Fibroblast of skin of right biceps (primary cell): ENCODE measurements at places on chromosomes 2 and 18.

- DNase-seq: no peak
Measured at GRCh38 chr18:65415098-65415497, 335.7 kb upstream of the CDH7 start.

- DNase-seq: peak; percentile 78
Measured at GRCh38 chr2:201235860-201236811, 24.2 kb upstream of the CASP8 start.

DNA sequence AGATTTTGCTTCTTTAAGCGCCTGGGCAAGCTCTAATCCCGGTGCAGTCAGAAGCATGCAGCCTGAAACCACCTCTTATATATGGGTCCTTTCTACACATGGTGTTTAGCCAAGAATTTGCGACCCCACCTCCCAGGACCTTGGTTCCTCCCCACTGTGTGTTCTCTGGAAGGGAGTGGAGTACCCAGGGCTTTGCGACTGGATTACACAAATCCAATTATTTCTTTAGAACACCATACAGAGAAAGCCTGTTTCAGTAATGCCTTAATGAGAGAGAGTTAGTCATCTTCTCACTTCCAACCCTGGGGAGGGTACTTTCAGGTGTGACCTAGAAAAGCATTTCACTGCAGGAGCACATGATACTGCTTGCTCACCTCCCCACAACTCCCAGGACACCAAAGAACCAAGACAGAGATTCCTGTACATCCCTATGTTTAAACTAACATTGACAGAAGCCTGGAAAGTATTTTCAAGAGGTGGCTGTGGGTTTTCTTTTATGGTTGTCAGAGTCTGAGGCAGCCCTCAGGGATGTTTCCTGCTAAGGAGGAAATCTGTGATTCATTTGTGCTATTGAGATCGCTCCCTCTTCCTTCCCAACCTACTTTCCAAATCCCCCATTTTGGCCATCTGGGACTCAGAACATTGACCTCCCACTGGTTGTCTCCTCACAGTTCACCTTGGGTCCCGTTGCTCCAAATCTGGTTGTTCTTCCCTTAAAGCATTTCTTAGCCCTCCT lies at the start of gene CAPN14:
TSS of gene CAPN14 (minus strand) at position 51 of the 736 bp plus-strand sequence. CDS start 12,068 bp downstream, outside the sequence.
- DNase-seq: no peak

DNA sequence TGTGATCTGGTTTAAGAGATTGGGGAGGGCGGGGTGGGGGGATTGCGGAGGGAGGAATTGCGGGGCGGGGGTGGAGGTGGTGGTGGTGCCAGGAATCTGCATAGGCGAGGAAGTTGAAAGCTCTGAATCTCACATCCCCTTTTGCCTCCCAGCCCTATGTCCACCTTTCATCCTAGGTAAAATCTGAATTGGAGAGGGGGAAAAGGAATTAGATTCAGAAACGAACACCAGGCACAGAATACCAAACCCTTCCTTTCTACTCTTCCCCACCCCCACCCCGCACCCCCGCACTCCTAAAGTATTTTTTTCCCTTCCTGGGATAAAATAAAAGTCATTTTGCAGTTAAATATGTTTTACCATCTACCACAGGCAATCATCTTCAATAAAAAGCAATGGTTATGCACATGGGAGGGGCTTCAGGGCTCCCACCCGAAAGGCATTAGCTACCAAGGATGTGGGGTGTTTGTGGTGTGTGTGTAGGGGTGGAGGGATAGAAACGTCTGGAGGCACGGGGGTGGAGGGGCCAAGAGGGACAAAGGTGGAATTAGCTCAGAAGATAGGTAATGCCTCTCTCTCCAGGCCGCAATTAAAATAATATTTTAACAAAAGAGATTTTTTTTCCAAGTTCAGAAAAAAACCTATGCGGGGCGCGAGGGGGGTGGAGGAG lies 1.8 kb downstream of the IGFBP5 start:
- no peak for DNase-seq

DNA sequence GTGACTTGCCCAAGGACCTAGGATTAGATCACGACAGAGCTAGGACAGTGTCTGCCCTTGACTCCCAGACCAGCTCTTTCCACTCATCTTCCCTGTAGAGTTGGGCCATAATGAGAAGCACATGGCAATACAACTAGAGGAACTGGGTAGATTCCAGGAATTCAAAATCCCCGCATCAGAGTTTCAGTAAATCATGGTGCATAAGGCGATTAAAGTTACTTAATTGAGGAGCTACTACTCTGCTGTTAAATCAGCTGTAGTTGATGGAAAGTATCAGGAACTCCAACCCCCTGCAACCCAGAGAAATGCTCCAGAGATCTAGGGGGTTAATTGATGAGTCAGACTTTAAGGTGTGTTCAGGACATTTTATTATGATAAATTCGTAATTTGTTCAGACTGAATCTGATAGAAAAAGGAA lies 5.7 kb downstream of the ANTXR1 start:
- DNase-seq: peak; percentile 59

DNA sequence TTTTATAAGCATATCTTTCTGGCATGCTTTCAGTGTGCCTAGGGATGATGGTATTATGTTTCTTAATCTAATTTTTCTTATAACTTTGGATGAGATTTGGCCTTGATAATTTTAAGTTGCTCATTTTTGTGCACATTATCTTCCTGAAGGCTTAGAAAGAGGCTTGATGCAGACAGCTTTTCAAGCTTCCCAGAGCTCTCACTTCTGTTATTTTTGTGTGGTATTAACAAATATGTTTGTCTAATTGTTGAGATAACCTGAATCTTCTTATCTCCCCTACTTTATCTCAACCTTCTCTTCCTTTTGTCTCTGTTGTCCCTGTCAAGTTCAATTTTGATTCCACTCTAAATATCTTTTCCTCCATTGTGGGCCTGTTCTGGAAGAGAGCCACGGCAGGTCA lies 113.2 kb upstream of the LRRTM1 start:
- DNase-seq: no peak

- DNase-seq: no peak
Measured at GRCh38 chr18:35084494-35085449, 43.6 kb downstream of the MAPRE2 start.

DNA sequence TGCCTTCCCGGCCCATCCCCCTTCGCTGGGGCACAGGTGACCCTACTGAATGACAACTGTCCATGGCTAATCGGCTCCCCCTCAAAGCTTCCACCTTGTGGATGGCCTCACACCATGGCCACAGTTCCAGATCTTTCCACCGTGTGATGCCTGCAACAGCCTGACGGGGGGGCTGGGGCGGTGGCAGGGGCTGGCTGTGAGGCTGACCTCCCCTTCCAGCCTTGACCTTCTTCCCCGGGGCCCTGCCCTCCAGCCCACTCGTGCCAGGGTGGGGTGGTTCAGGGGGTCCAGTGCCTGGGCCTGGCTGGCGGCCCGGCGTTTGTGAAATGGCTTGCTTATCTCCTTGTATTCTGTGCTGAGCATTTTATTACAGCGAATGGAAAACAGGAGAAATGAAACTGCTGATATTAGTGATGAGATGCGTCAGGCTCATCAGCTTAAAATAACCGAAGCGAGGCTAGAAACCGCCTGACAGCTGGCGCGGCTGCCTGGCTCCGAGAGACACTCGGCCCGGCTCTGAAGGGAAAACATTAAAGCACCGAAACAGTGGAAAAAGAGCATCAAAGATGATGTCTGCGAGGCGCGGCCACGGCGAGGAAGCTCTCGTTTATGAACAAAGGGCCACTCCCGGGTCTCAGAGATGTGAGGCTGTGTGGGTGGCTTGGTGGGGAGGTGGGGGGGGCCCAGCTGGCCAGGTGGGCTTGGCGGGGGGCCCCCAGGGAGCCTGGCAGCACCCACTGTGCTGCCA lies 916 bp upstream of the PDCD1 start:
- DNase-seq: peak; percentile 24

- no peak for DNase-seq
Measured at GRCh38 chr2:33796511-33796910, 197.4 kb upstream of the FAM98A start.

DNA sequence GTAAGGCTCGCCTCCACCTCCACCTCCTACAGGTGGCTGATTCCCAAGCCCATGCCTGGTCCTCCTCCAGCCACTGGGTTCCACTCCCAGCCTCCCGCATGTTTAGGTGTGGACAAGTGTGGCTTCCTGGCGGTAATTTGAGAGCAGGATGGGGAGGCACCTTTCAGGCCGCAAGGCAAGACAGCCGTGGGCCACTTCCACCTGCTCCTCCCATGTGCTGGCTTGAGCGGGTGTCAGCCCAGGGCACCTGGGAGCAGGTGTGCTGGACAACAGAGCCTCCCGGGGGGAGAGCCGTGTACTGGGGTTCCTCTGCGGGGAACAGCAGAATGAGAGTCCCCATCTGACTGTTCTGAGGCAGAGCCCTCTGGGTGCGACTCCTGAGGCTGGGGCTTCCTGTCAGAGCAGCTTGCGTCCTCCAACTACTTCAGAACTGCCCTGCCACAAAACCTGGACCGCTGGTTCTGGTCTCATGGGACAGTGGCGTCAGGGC lies 83.9 kb downstream of the TPO start:
- DNase-seq: no peak

- no peak for DNase-seq
Measured at GRCh38 chr2:224532441-224532840, 52.7 kb downstream of the CUL3 start.

- peak; percentile 70 for DNase-seq
Measured at GRCh38 chr2:100984892-100985307, 17.2 kb upstream of the RPL31 start.

- no peak for DNase-seq
Measured at GRCh38 chr18:47877892-47878291, 52.6 kb downstream of the SMAD2 start.

DNA sequence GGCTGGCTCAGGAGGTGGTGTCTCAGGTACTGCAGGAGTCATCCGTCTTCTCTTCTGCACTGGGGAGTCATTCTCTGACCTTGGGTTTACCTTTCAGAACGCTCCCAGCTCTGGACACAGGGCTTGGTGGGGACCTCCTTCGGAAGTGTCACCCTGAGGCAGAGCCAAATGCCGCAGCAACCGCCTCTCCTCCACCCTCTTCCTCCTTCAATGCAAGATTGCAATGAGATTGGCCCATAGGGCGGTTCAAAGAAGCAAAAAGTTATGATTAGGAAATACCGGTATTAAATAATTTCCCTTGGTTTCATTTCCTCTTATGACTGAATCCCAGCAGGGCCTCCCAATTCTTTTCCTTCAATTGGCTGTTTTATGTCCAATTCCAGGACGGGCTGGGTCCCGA lies 178.8 kb downstream of the ACKR3 start:
- no peak for DNase-seq

DNA sequence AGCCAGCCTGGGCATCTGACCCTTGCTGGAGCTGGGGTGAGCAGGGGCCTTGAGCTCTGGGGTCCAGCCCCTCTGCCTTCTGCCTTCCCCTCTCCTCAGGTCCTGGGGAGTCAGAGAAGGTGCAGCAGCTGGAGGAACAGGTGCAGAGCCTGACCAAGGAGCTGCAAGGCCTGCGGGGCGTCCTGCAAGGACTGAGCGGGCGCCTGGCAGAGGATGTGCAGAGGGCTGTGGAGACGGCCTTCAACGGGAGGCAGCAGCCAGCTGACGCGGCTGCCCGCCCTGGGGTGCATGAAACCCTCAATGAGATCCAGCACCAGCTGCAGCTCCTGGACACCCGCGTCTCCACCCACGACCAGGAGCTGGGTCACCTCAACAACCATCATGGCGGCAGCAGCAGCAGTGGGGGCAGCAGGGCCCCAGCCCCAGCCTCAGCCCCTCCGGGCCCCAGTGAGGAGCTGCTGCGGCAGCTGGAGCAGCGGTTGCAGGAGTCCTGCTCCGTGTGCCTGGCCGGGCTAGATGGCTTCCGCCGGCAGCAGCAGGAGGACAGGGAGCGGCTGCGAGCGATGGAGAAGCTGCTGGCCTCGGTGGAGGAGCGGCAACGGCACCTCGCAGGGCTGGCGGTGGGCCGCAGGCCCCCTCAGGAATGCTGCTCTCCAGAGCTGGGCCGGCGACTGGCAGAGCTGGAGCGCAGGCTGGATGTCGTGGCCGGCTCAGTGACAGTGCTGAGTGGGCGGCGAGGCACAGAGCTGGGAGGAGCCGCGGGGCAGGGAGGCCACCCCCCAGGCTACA lies 3.8 kb downstream of the EMILIN1 start:
- no peak for DNase-seq

DNA sequence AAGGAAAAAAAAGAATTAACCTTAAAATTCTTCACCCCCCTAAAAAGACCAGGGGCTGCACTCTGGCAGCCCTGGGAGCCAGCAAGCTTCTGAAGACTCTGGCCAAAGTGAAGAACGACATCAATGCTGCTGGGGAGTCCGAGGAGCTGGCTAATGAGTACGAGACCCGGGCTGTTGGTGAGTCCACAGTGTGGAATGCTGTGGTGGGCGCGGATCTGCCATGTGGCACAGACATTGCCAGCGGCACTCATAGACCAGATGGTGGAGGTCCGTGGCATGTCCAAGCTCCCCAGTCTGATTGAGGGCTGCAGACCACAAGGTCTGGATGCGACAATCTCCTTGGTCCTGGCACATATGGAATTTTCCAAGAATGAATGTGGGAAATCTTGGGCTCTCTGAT lies 47.4 kb downstream of the TRPM8 start:
- DNase-seq: no peak

GRCh38 chr2:10278029-10278762 lies 24.5 kb upstream of the HPCAL1 start:
- DNase-seq: peak; percentile 45

DNA sequence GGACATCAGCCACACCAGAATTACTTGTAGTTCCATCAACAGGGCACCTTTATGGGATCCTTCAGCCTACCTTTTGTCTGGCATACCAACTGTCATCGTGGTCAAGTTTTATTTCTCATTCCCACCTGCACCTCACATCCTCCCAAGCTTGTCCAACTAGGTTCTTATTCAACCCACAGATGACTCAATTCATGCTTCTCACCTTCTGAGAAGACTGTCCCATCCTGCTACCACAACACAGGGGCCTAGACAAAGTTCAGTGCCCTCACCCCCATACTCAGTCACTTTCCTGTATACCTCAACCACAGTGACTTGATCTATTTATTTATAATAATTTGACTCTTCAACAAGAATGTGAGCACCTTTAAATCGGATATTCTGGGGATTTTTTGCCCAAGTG lies 114.4 kb upstream of the ACVR1C start:
- DNase-seq: no peak

- DNase-seq: peak; percentile 76
Measured at GRCh38 chr2:55165626-55166025, 66.5 kb downstream of the CLHC1 start.

GRCh38 chr2:136116813-136117390 lies 1.0 kb downstream of the CXCR4 start:
- no peak for DNase-seq

GRCh38 chr2:101113441-101114267 lies 37.5 kb downstream of the TBC1D8 start:
- peak; percentile 65 for DNase-seq

- peak; percentile 43 for DNase-seq
Measured at GRCh38 chr18:32271672-32272208, 81.9 kb downstream of the MEP1B start.

DNA sequence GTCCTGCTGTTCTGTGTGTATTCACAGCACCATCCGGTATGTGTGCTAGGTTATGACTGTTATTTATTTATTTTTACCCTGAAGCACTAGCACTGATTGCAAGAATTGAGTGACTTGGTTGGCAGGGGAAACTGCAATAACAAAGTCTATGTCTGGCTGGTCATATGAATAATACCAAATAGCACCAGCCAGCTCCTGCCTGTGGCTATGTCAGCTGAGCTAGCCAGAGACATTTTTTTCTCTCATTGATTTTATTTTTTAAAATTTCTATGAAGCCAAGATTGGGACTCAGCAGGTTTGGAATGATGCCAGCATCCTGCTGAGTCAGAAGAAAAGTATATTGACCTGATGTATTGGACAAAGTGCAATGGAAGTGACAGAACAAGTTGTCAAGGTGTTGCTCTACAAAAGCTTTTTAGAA lies 188.5 kb upstream of the CDH2 start:
- peak; percentile 38 for DNase-seq
